ENCODE measurements at places on chromosomes 12 and 14. TPM values are rescaled to one million over a fixed set of nuclear protein-coding genes. Genes with fewer than 3 reads are reported as not detected.

- DNase-seq = no peak
Measured at GRCh38 chr14:72651714-72652113, 242.2 kb downstream of the DPF3 start.

- DNase-seq = no peak
Measured at GRCh38 chr14:49578141-49578540, 8.0 kb downstream of the RPS29 start.

- no peak for DNase-seq
Measured at GRCh38 chr14:71474301-71475265, 457.6 kb upstream of the RGS6 start.

DNA sequence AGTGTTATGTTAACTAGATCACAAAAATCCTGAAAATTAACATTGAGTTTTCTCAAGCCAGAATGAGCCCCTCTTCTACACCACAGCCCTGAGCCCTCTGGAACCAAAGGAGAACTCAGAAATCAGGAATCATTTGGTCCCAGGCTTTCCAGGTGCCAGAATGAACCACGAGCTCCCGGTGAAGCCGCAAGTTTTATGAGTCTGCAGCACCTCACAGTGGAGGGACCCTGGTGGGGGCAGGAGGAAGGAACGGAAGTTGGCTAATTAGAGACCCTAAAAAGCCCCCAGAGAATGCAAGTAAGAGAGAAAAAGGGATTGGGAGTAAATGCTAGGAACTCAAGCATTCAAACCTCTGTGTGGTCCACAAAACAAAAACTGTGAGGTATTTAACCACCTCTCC, 52.9 kb upstream of the BCL2L14 start:
- no peak for DNase-seq

GRCh38 chr14:94867946-94868771, 98.2 kb upstream of the GSC start:
- DNase-seq = no peak

DNA sequence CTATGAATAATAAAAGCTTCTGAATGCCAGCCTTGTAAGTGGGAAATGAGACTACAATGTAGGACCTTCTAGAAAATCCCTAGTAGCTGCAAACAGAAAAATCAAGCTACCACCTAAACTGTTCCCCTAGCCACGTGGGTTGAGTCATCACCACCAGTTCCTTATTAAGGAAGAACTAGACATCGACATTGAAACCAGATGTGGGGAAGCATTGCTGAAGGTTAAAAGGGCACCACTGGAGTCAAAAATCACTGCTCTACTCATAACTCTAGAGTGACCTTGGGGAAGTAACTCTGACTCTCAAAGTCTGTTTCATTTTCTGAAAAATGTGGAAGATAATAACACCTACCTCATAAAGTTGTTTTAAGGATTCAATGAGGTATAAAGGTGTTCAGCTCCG, 9.4 kb upstream of the CNIH1 start:
- no peak for DNase-seq

DNA sequence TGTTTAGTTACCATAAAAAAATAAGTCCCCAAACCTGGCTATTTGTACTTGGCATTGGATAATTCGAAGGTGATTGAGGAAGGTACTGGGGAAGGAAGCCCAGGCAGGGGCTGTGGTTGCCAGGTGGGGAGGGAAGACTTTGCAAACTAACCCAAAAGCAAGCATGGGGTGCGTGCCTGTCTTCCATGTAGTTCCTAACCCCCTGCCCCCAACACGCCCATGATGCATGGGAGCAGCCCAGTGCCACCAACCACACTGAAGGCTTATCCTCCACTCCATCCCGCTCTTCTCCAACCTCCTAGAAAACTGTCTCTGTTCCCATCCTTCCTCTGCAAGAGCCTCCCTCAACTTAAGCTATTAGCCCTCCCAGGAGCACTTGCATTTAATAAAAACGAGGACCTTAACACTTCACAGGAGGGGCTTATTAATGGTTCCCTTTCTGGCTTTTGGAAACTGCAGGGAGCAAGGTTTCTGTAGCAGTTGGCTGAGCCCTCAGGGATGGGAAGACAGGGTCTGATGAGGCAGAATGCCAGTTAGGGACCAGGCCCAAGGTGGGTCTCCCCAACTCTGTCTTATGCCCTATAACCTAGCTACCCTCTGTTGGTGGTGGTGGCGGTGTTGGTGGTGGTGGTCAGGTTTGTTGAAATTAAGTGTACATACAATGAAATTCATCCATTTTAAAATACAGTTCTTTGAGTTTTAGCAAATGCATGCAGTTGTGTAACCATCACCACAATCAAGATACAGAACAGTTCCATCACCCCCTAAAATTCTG, 96.0 kb downstream of the ZFP36L1 start:
- DNase-seq = no peak

PPP1R1A gene
- total RNA-seq = 111 TPM

RERGL gene
- total RNA-seq = 1.4 TPM

GLT1D1 gene
- total RNA-seq = not detected
